ENCODE measurements at places on chromosomes 2 and 18.

DNA sequence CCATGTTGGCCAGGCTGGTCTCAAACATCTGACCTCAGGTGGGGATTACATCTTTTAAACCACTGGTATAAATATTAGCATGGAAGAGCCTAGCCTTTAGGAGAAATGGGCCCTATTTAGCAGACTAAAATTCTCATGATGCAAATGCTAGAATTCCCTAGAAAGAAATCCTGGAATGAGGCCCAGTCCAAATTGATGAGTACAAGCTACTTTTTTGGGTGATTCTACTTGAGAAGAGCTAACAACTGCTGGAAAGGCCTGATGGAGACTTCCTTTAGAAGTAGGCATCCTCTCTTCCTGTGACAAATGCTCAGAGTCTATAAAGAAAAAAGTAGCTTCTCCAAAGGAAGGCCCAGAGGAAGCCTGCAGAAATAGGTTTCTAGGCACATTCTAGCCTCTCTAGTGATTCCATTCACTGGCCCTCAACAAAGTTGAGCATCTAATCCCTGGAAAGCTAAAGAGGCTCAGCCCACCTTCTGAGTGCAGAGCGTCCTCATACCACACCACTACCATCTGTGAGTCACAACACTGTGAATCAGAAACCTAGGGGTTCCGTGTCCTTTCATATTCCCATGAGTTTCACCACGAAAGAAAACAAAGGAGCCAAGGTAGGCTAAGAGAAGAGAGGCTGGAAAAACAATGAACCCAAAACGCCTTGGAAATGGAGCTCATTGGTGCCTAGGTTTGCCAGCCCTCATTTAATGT is 183.1 kb downstream of the C1D start:
- peak; percentile 69 for DNase-seq

- peak; percentile 94 for DNase-seq
These were observed 23.1 kb upstream of the TNFAIP6 start for GRCh38 chr2:151334082-151334815.

DNA sequence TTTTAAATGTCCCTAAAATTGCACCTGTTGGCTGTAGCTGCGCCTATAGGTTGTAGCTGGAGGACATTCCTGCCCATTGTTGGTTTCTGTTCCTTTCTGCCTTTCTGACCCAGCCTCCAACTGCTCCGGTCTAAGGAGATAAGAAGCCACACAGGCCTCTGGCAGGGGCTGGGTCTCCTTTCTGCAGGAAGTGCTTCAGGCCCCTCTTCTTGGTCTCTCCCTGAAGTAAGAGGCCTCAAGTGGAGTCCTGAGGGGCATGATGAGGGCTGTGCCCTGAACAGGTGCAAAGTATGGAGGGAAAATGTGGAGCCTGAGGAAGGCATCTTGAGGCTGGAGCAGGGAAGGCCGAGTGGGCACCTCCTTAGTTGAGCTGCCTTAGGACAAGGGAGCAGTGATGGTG is 10.4 kb upstream of the SFTPB start:
- DNase-seq = no peak

DNA sequence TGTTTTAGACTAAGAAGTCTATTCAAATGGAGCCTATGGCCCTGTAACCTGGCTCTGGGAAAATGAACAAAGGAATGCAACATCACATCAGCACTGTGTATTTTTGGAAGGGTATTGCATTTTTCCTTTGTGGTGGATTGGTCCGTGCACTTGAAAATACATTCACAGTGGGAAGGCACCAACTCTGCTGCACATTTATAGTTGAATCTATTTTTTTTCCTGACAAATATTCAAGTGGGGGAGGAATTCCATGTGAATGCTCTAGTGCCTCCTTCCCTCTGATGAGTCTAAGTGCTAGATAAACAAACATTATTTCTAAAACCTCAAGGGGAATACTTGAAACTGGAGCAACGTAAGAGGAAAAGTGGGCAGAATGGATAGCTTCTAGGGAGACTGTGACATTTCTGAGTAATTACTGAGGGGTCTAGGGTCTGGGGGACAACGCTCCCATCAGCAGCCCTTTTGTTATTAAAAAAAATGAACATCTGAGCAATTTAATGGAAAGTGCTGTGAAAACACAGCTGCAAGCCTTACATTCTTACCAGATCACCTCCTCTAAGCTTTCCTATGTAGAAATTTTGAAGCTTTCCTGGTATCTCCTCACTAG is 208.2 kb downstream of the SLC8A1 start:
- DNase-seq = peak; percentile 91

DNA sequence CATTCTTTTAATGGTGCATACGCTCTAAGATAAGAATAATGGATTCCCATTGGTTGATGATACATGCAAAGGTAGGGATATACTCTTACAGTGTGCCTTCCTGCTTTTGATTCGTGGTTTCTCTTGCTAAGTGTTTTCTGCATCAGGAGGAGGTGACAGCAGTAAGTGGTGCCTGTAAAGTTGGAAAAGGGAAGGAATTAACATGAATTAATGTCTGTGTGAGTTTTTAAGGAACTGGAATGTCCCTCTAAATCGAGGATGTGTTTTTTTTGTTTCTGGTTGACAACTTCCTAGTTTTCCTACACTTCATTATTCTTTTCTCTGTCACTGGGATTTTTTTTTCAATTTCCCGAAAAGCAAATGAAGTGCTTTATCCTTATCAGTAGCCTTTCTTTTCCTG is 54.4 kb downstream of the CRIM1 start:
- DNase-seq = no peak

DNA sequence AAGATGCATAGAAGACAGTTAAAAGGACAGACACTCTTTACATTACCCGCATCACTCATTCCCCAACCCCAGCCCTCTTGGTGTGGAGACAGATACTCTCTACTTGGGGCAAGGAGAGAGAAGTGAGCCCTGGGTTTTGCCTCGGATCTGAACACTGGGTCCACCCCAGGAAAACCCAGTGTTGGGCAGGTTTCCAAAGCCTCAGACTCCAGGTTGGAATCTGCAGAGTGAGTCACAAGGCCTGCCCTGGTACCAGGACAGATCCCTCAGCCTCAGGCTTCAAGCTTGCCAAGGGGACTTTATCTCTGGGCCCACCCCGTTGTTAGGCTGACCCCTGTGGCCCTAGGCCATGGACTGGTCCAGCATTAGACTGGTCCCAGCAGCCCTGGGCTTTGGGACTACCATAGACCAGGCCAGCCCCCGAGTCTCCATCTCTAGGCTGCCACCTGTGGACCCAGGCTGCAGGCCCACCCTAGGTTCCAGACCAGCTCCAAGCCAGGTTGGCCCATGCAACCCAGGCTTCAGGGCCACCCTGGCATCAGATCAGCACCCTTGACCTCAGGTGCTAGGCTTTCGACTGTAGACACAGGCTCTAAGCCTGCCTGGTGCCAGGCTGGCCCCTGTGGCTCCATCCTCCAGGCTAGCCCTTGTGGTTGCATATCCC is 112.8 kb downstream of the GULP1 start:
- peak; percentile 56 for DNase-seq

All from IMR-90 (cell line).